ENCODE measurements at places on chromosomes 16 and 17. TPM values are rescaled to one million over a fixed set of nuclear protein-coding genes. Genes with fewer than 3 reads are reported as not detected.

SPDYE4 gene
- total RNA-seq, result not detected

CNOT1 gene
- total RNA-seq, result 64.1 TPM

STAT3 gene
- 116 TPM for total RNA-seq

DNA sequence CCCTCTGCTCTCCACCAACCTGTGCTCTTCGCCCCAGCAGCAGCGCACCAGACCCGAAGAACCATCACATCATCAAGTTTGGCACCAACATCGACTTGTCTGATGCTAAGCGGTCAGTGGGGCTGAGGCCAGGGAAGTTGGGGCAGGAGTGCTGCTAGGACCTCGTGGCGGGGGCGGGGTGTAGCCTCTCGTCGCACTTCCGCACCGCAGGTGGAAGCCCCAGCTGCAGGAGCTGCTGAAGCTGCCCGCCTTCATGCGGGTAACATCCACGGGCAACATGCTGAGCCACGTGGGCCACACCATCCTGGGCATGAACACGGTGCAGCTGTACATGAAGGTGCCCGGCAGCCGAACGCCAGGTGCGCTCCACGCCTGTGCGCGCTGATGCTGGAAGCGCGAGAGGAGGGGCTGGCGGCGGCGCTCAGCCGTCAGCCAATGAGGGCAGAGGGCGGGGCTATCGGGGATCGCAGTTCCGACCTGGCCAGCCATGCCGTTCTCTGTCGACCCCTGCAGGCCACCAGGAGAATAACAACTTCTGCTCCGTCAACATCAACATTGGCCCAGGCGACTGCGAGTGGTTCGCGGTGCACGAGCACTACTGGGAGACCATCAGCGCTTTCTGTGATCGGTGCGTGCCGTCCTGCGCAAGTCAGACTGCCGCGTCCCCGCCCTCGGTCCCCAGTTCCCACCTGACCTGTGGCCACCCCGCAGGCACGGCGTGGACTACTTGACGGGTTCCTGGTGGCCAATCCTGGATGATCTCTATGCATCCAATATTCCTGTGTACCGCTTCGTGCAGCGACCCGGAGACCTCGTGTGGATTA, 3.2 kb upstream of the TMEM88 start:
- DNase-seq, result peak; percentile 88

- no peak for DNase-seq
These were observed 151.0 kb upstream of the RBL2 start for GRCh38 chr16:53282975-53283946.

DNA sequence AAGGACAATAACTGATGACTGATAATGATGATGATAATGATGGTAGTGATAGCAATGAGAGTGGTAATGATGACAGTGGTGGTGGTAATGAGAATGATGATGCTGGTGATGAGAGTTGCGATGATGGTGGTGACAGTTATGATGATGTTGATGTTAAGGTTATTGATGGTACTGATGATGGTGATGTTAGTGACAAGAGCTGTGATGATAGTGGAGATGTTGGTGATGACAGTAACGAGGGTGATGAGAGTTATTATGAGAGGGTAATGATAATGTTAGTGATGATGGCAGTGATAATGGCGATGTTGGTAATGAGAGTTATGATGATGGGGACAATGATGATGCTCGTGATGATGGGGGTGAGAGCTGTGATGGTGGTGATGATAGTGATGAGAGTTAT, 13.2 kb upstream of the TMEM132E start:
- no peak for DNase-seq

- no peak for DNase-seq
These were observed 4.9 kb downstream of the KRT27 start for GRCh38 chr17:40777459-40777858.

DNA sequence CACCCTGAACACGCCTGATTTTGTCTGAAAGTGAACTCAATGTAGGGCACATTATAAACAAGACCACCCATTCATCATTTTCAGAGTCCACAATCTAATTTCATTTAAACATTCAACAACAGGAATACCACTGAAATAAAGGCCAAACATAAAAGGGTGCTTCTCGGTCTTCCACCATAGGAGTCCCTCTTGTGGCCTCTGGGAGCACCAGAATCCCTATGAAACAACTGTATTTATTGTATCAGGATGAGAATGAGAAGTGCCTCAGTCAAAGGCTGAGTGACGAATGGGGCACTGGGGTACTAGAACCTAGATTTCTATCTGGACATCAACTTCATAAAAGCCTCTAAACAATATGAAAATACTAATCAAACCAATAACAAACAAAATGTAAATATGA, 40.4 kb downstream of the NXPH3 start:
- no peak for DNase-seq

Data from left ventricle myocardium inferior (tissue), 1 donor.